ENCODE measurements at places on chromosomes 1 and 21. TPM values are rescaled to one million over a fixed set of nuclear protein-coding genes. Genes with fewer than 3 reads are reported as not detected.

DNA sequence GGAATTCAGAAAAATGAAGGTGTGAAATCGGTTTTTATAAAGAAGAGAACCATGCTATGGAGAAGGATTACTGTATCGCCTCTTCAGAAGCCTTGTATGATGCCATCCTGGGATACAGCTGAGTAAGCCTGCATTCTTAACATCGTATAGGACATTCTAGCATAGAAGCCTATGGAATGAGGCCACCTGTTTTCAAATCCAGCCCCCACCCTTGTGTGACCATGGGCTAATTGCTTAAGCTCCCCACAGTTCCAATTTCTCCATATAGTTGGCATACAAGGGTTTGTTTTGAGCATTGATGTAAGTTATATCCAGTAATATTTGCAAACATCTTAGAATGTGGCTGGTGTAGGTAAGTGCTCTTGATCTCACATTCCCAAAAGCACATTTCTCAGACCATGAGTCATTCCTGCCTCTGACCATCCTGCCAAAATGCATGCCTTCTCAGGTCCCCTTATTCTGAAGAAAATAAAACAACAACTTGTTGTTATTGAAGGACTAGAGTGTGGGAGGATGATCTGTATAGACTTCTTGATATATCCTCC lies 1.5 kb downstream of the OR14A2 start:
- peaks cover 10% of the 10 kb centered on the region for H3K4me1 ChIP-seq
- no peak for DNase-seq
- no peaks in the 10 kb centered on the region for H3K36me3 ChIP-seq
- H3K27me3 ChIP-seq, result no peaks in the 10 kb centered on the region

GRCh38 chr1:33330361-33330890 lies 9.5 kb upstream of the A3GALT2 start:
- no peaks in the 10 kb centered on the region for H3K27me3 ChIP-seq
- no peak overlapping the region for H3K27ac ChIP-seq
- H3K36me3 ChIP-seq, result peaks cover 52% of the 10 kb centered on the region
- H3K4me1 ChIP-seq, result peaks cover 59% of the 10 kb centered on the region
- no peak for DNase-seq
- no peak overlapping the region for H3K4me3 ChIP-seq

Gene KCND3
- 0.77 TPM for total RNA-seq

GRCh38 chr1:109689844-109690405 lies 2.3 kb downstream of the GSTM1 start:
- H3K36me3 ChIP-seq, result no peaks in the 10 kb centered on the region
- H3K27me3 ChIP-seq, result no peaks in the 10 kb centered on the region
- no peak overlapping the region for H3K27ac ChIP-seq
- H3K4me3 ChIP-seq, result no peak overlapping the region
- DNase-seq, result no peak

DNA sequence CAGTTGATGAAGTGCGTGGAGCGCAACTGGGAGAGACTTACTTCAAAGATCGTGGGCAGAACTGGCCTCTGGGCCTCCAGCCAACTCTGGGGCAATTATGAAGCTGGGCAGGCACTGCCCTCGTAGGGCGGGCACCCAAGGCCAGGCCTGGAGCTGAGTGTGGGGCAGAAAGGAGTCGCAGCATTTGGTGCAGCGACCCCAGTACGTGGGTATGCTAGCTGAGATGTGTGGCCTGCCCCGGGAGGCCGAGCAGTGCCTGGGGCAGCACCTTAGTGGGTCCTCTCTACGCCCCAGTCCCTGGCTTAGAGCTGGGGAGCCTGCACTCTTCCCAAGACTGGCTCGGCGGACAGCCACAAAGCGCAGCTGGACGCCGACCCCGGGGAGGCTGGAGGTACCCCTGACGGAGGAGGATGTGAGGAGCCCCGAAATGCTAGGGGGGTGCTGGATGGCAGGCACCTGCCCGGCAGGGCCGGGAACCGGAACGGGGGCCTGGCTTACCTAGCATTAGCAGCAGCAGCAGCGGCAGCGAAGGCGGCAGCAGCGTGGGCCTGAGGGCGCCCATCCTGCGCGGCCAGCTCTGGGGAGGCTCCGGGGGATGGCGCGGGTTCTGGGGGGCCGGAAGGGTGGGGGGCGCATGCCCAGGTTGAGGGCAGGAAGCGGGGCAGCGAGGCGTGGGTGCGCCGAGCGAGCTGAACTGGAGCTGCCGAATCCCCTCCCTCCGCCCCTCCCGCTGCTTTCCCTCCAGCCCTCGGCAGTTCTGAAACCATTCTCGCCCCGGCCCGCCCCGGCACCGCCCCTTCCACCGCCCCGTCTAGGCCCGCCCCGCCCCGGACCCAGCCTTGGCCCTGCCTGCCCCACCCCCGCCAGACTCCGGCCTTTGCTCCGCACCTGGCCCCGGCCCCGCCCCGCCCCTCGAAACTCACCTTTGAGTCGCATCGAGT lies at the start of gene IGSF8:
Gene IGSF8 (minus strand): TSS at position 709 of the 941 bp plus-strand sequence. CDS start 147 bp downstream, at position 562.
- no peaks in the 10 kb centered on the region for H3K27me3 ChIP-seq
- H3K4me1 ChIP-seq, result peaks cover 32% of the 10 kb centered on the region
- H3K4me3 ChIP-seq, result peak within 1 kb of the TSS; percentile 71
- peak within 1 kb of the TSS; percentile 54 for H3K27ac ChIP-seq

DNA sequence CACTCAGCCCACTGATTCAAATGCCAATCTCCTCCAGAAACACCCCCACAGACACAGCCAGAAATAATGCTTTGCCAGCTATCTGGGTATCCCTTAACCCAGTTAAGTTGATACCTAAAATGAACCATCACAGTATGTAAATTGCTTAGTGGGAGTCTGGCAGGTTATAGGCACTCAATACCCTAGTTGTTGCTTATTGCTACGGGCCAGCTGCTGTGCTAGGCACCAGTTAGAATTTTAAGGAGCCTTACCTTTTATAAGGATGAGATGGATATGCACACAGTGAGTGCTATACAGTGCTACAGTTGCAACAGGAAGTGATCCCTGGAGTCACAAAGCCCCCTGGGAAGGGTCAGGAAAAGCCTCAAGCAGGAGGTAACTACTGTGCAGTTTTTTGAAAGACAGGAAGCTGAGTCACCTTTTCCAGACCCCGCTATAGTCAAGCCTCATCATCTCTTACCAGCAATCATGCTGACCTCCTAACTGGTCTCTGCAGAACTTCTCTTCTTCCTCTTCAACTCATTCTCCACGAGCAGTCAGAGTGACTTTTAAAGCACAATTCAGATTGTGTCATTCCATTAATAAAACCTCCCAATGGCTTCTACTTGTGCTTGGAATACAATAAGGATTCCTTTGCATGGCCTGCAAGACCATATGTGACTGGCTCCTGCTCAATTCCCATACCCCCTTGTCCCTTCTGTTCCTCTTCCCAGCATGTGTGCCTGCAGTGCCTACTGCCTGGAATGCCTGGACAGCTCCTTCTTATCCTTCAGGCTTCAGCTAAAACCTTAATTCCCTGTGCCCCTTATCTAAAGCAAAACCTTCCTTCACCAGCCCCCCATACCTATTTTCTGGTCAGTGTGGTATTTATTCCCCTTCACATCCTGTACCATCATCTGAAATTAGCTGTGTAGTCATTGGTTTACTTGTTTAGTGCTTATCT lies 10.4 kb upstream of the TLR5 start:
- peaks cover 8% of the 10 kb centered on the region for H3K4me1 ChIP-seq
- H3K27ac ChIP-seq, result no peak overlapping the region
- H3K27me3 ChIP-seq, result no peaks in the 10 kb centered on the region

Gene DHRS3
- 31.9 TPM for total RNA-seq

GRCh38 chr1:52880206-52880605 lies 37.6 kb downstream of the ZYG11A start:
- no peaks in the 10 kb centered on the region for H3K4me1 ChIP-seq
- H3K27ac ChIP-seq, result no peak overlapping the region
- no peak for DNase-seq
- no peaks in the 10 kb centered on the region for H3K27me3 ChIP-seq
- H3K4me3 ChIP-seq, result no peak overlapping the region

Gene MAP3K7CL
- total RNA-seq, result 12.8 TPM

DNA sequence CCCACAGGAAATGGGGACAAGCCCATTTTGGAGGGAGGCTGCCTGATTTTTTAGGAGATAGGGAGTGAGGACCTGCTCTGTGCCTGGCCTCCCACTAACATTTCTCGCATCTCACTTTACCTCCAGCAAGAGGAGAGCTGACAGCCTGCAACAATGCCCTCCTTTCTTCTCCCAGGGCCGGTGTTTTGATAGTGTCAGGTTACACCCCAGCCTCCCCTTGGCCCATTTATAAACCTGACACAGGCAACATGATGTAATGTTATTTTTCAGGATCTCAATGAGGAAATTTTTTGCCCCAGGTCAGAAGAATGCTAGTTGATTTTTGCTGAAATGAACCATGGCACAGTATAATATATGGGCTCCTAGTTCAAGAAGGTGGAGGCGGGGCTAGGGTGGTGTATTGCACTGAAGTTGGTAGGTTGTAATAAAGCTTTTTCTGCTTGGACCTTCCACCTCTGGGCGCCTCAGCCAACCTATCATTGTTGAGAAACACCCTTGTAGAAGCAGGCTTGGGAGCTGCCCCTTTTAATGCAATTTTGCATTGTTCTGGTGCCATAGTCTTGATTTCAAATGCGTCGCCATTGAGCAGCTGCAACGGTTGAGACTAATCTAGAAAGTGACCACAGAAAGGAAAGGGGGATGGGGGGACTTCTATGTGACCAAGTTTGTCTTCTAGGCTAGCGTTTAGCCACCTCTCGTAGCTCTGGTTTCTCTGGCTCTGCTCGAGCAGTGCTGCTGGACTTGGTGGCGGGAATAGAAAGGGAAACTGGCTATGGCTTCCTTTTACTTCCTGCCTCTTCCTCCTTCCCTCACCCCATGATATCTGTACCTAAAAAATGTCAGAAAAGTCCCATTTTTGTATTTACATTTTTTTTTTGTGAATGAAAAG lies 53.0 kb downstream of the PBX1 start:
- H3K27ac ChIP-seq, result peak overlapping the region; percentile 13
- DNase-seq, result no peak
- H3K4me1 ChIP-seq, result peaks cover 55% of the 10 kb centered on the region
- peak overlapping the region; percentile 4 for H3K4me3 ChIP-seq
- no peaks in the 10 kb centered on the region for H3K27me3 ChIP-seq

DNA sequence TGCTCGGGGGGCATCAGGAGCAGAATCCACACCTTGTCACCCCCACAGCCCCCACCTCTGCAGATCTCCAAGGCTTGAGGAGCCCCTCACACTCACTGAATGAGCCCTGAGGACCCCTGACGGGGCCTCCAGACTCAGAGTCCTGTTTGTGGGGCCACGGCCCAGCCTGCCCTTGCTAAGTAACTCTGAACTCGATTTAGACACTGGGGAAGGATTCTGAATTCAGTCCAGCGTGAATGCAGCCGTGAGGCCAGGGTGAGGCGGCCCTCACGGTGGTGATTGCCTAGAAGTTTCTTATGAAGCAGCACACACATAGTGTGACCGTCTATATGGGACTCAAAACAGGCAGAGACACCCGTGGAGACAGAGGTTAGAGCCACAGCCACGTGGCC lies 58.9 kb upstream of the ADARB1 start:
- H3K27me3 ChIP-seq, result no peaks in the 10 kb centered on the region
- peaks cover 47% of the 10 kb centered on the region for H3K4me1 ChIP-seq
- H3K27ac ChIP-seq, result no peak overlapping the region
- DNase-seq, result no peak
- H3K4me3 ChIP-seq, result no peak overlapping the region

DNA sequence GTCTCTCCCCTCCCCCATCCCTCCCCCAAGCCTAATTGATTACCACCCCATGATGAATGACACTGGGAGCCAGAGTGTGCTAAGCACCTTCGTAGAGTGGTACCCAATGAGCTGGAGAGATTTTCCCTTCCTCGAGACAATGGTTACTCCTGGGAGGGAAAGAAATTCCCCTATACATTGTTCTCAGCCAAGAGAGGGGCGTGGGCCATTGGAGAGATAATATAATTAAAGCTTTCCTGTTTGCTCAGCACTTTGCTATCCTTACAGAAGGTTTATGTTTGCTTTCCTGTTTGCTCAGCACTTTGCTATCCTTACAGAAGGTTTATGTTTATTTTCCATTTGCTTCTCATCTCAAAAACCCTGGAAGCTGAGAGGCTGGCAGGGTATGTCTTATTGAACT lies 126.1 kb upstream of the KLHDC7A start:
- H3K36me3 ChIP-seq, result no peaks in the 10 kb centered on the region
- no peak overlapping the region for H3K27ac ChIP-seq
- peaks cover 6% of the 10 kb centered on the region for H3K27me3 ChIP-seq
- H3K4me1 ChIP-seq, result no peaks in the 10 kb centered on the region
- no peak for DNase-seq

DNA sequence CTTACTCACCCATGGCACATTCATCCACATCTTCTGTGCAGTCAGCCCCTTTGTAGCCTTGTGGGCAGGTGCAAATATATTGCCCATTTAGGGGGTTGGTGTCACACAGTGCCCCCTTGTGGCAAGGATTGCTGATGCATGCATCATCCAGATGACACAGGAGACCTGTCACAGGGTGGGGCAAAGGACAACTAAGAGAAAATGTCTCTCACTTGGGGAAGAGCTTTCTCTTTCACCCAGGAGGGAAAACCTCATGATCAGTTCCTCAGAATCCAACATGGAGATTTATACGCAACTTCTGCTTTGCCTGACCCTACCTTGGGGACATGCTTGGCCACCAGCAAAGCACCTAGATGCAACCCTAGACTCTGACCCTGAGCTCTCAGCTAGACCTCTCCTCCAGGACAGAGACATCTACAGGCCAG lies 71.8 kb upstream of the ADAM30 start:
- no peaks in the 10 kb centered on the region for H3K27me3 ChIP-seq
- DNase-seq, result no peak
- peaks cover 35% of the 10 kb centered on the region for H3K36me3 ChIP-seq
- peak overlapping the region; percentile 68 for H3K27ac ChIP-seq

Gene SH2D1B
- not detected for total RNA-seq

Gene ADAMTS4
- total RNA-seq, result 2.8 TPM

Gene GBP5
- total RNA-seq, result not detected

- no peak overlapping the region for H3K27ac ChIP-seq
- no peak overlapping the region for H3K4me3 ChIP-seq
- H3K4me1 ChIP-seq, result no peaks in the 10 kb centered on the region
- peaks cover 21% of the 10 kb centered on the region for H3K27me3 ChIP-seq
- H3K36me3 ChIP-seq, result no peaks in the 10 kb centered on the region
Measured at GRCh38 chr1:220925707-220926106, 46.5 kb downstream of the HLX start.

GRCh38 chr1:211330282-211330936 lies 3.8 kb downstream of the TRAF5 start:
- peaks cover 76% of the 10 kb centered on the region for H3K4me1 ChIP-seq
- no peak overlapping the region for H3K4me3 ChIP-seq
- no peak for DNase-seq
- no peaks in the 10 kb centered on the region for H3K27me3 ChIP-seq
- H3K27ac ChIP-seq, result peak overlapping the region; percentile 43

Gene CXADR
- 0.75 TPM for total RNA-seq

DNA sequence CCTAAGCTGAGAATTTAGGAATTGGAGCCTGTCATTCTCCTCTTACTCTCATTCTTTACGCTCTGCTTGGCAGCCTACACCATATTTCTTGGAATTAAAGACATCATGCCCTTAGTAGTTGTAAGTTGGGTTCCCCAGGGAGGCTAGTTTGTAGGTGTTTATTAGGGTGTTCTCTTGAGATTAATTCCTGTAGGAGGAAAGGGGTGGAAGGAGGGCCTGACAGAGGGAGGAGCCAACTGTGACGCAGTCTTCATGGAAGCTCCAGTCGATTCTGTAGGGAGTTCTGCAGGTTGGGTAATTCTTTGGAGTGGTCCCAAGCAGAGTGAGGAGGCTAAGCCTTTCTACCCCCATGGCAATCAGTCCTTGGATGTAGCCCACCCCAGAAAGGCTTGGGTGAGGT lies 111.4 kb downstream of the HHAT start:
- no peak for DNase-seq
- H3K27me3 ChIP-seq, result no peaks in the 10 kb centered on the region
- H3K4me1 ChIP-seq, result peaks cover 38% of the 10 kb centered on the region
- no peaks in the 10 kb centered on the region for H3K36me3 ChIP-seq
- H3K27ac ChIP-seq, result peak overlapping the region; percentile 62
- no peak overlapping the region for H3K4me3 ChIP-seq

Measured in chondrocyte (in vitro differentiated cells).